GOT3 (cell line): ENCODE measurements at places on chromosomes 12 and 14.

GRCh38 chr14:46988312-46988711, 336.7 kb upstream of the RPL10L start:
- no peak for DNase-seq

GRCh38 chr14:70926235-70926830, 19.1 kb downstream of the PCNX1 start:
- no peak for DNase-seq

DNA sequence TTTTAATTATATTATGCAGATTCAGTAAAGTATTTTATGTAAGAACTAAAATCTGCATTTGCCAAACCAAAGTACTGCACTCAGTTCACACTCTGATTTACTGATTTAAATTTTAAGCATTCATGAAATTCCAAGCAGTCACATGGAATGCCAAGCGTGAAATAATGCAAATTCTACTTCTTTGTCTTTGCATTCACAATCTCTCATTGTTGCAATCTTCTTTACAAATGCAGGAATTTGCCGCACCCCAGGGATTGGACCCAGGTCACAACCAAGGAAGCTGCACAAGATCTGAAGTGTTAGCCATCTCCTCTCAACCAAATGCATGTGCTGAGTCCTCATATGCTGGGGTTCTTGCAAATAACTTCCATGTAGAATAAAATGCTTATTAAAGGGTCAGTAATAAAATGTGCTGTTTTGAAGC, 71.9 kb downstream of the TUNAR start:
- no peak for DNase-seq

GRCh38 chr12:6369916-6370575, 5.3 kb downstream of the SCNN1A start:
- DNase-seq, result no peak

GRCh38 chr12:12331244-12331771, 18.7 kb downstream of the MANSC1 start:
- no peak for DNase-seq

- peak; percentile 7 for DNase-seq
These were observed 236.0 kb downstream of the BCL11B start for GRCh38 chr14:99035712-99036610.

DNA sequence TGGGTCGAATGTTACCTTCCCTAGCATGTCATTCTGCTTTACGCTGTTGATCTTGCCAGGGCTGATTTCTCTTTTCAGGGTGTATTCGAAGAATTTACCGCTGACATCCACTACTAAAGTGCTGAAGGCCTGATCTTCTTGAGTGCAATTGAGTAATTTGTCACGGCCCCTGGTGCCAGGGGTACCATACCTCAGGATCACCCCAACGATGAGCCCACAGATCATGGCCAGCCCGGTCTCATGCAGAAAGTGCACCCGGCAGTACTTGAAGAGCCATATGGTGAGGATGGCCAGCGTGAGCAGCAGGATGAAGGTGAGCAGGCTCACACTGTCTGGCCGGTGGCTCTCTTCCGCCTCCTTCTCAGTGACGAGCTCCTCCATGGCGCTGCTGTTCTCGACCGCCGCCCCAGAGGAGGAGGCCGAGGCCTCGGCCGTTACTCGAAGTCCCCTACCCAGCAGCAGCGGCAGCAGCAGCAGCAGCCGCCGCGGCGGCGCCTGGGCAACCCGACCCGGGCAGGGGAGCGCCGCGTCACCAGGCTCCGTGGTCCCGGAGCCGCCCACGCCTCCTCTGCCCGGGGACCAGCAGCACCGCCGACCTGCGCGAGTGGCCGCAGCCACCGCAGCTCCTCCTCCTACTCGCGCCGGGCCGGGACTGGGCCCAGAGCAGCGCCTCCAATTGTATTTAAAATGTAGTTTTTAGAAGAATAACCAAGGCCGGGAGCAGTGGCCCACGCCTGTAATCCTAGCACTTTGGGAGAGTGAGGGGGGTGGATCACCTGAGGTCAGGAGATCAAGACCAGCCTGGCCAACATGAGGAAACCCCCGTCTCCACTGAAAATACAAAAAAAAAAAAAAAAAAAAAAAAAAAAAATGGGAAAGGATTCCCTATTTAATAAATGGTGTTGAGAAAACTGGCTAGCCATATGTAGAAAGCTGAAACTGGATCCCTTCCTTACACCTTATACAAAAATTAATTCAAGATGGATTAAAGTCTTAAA, 58.5 kb upstream of the TMPO start:
- no peak for DNase-seq

DNA sequence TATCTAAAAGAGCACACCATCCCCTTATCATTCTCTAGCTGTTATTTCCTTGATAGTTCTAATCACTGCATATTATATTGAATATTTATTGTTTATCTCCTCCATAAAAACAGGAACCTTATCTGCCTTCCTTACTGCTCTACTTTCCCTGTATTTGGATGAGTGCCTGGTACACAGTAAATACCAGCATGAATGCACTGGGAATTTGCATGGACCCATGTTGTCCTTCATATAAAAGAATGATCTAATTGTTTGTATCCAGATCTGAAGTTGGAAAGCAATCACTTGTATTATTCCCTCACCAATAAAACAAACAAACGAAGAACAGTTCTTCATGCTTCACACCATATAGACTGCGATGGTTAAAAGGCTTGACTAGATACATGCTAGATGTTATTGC, 15.3 kb upstream of the CNOT2 start:
- no peak for DNase-seq

DNA sequence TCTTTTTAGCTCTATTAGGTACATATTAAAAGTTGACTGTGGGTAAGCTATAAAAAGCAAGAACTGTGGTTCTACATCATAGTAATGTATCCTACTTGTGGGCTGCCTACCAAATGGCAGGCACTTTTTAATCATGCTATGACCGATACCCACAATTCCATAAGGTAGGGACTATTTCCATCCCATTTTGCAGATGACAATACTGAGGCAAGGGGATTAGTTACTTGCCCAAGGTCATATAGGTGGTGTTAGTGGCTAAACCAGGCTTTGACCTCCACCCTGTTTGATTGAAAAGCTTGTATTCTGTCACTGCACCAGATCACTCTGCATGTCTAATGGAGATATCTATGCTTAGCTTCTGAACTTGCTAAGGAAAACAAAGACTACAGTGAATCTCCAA, 151.9 kb downstream of the SSPN start:
- DNase-seq, result no peak

DNA sequence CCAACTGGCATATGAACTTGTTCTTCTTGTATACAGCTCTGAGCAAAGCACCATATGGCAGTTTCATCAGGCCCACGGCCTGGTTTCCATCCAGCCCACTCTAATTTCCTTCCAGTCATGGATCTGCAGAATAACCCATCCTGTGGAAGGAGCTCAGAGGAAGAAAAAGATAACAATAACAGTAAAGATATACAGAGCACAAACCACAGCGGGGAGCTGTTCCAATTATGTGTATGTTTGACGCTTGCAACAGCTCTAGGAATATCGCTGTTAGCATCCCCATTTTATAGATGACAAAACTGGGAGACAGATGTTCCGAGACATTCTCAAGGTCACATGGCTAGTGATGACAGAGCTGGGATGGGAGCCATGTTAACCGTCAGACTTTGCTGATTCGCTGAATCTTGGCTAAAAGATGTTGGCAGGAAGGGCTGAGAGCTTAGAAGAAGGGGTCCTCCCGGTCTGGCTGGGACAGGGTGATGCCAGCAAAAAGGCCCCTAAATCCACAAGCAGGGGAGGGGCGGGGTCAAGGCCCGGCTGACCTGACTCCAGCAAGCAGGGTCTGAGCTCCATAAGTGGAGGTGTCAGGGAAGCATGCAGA, 34.4 kb upstream of the CIPC start:
- DNase-seq, result no peak

- no peak for DNase-seq
These were observed 727.3 kb upstream of the LMO3 start for GRCh38 chr12:17333287-17333686.

GRCh38 chr14:68937471-68938270, 41.4 kb downstream of the ACTN1 start:
- DNase-seq, result no peak

DNA sequence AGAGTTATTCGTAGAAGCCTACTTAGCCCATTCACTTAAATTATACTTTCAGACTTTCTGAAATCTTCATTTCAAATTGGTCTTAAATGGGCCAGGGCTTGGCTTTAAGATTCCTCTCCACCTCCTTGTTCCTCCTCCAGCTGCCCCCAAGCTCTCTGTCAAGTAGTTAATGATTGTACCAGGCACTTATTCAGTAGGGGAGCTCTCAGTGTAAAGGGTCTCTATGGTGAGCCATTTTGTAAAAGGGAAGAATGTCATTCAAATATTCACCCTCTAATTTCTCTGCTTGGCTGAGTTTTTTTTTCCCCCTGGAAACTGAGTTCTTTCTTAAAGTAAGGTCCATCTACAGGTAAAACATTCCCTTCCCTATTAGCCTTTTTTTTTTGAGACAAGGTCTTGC, 96.6 kb downstream of the SUDS3 start:
- DNase-seq, result no peak

- DNase-seq, result no peak
These were observed 434.1 kb downstream of the NOVA1 start for GRCh38 chr14:26163761-26164160.

- DNase-seq, result no peak
These were observed 2.3 kb downstream of the TULP3 start for GRCh38 chr12:2893007-2893406.

GRCh38 chr12:102484017-102484416, 3.7 kb upstream of the IGF1 start:
- DNase-seq, result no peak

DNA sequence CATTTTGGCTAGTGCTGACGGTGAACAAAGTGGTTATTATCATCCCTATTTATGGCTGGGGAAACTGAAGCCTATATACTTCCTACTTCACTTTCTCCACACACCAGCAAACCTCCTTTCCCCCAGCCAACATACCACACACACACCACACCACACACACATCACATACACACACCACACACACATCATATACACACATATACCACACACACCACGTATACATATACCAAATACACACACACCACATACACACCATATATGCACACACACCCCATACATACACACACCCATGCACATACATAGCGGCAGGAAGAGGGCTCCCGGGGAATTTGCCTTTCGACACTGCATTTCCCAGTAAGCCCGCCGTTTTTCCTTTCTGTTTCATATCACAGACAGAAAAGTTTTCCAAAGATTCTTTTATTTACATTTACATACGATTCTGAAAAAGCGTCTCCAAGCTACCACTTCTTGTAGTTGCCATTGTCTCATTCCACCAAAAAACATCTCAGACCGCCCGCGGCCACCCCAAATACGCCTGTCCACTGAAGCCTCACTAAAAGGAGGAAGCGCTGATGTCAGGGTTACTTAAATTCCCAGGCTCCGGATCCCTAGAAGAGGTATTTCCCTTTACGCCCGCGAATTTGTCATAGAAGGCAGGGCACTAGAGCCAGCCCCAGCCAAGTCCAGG, 823 bp upstream of the RAB5B start:
- no peak for DNase-seq

- DNase-seq, result no peak
These were observed 623.5 kb downstream of the FLRT2 start for GRCh38 chr14:86153480-86153879.
